ENCODE measurements at places on chromosomes 12 and 14. TPM values are rescaled to one million over a fixed set of nuclear protein-coding genes. Genes with fewer than 3 reads are reported as not detected.

The KTN1 gene
- 73.6 TPM for total RNA-seq

The DUSP16 gene
- total RNA-seq: 4.0 TPM

The TNS2 gene
- 95.6 TPM for total RNA-seq

The TMEM179 gene
- not detected for total RNA-seq

The SYCP3 gene
- total RNA-seq: not detected

The GLT8D2 gene
- total RNA-seq: 34.1 TPM

The LMNTD1 gene
- total RNA-seq: not detected

The TAPBPL gene
- total RNA-seq: 10.9 TPM

The NKX2-1 gene
- not detected for total RNA-seq

The CLEC4C gene
- total RNA-seq: not detected

The KERA gene
- not detected for total RNA-seq

The MYL2 gene
- total RNA-seq: not detected

The DNAJC22 gene
- 4.3 TPM for total RNA-seq

The PTGR2 gene
- total RNA-seq: 1.2 TPM

The GRIN2B gene
- total RNA-seq: not detected

The BICDL1 gene
- 0.09 TPM for total RNA-seq

The ITPK1 gene
- total RNA-seq: 30.7 TPM

The CELA1 gene
- not detected for total RNA-seq

The DHRS7 gene
- total RNA-seq: 48.2 TPM

The SLC25A21 gene
- not detected for total RNA-seq

The SDR9C7 gene
- not detected for total RNA-seq

The GPR137C gene
- 0.58 TPM for total RNA-seq

The CLEC1A gene
- 0.09 TPM for total RNA-seq

The SIX6 gene
- not detected for total RNA-seq

The SLC6A13 gene
- not detected for total RNA-seq

The ACTR10 gene
- 55.3 TPM for total RNA-seq

The INHBE gene
- 7.2 TPM for total RNA-seq

The TMCC3 gene
- 4.1 TPM for total RNA-seq

The MGST1 gene
- total RNA-seq: 288 TPM

The JPH4 gene
- total RNA-seq: 0.12 TPM

The MUCL1 gene
- total RNA-seq: not detected

The FOXN3 gene
- 44.1 TPM for total RNA-seq

The DPPA3 gene
- total RNA-seq: not detected

The TAS2R10 gene
- 0.26 TPM for total RNA-seq

The PAX9 gene
- not detected for total RNA-seq

The SERPINA12 gene
- total RNA-seq: not detected

The WNT1 gene
- total RNA-seq: not detected

The FSCB gene
- total RNA-seq: not detected

The SCYL2 gene
- 19.1 TPM for total RNA-seq

The KLHL33 gene
- total RNA-seq: 0.09 TPM

The AQP2 gene
- not detected for total RNA-seq

The DACT1 gene
- total RNA-seq: 4.8 TPM

The TAS2R19 gene
- total RNA-seq: 0.17 TPM

The ANKS1B gene
- total RNA-seq: 1.2 TPM

The CLEC12A gene
- not detected for total RNA-seq

The HOXC5 gene
- total RNA-seq: not detected

The KRT77 gene
- not detected for total RNA-seq

The HCAR1 gene
- 0.23 TPM for total RNA-seq

The KLHDC1 gene
- total RNA-seq: 1.6 TPM
